GOT3 (cell line): ENCODE measurements at places on chromosomes 4 and X.

GRCh38 chrX:120755066-120755846, 120.4 kb downstream of the CT47B1 start:
- DNase-seq = no peak

DNA sequence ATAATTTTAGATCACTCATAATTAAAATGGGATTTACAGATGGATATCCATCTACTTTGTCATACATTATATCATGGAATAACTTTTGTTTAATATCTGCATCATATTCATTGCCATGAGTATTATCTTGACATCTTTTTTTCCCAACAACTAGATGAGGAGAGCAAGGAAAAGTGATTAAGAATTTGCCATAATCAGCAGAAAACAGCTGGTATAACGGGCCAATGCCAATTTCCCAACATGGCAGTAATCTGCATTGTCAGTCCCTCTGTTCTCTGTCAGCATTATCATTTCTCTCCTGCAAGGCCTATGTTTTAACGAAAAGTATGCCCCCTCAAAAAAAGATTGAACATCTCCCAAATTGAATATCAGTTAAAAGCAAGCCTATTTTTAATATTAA, 314.0 kb downstream of the FRMPD4 start:
- no peak for DNase-seq

- DNase-seq = no peak
Observed at GRCh38 chrX:31217084-31217483, 145.2 kb upstream of the FTHL17 start.

DNA sequence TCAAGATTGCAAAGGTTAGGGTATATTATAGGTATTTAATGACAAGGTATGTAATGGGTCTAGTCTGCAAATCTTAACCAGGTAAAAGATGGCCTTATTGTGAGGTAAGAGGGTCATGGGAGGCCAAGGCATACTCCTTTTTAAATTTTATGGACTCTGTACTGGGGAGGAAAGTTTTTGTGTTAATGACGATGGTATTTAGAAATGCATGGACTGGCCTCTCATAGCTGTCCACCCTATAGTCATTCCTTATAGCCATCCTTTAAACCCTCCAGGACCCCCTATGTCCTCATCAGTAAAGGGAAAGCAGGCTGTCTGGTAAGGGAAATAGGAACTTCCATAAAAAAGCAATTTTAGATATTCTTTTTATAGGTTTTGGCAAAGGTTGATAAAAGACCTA, 1.5 kb downstream of the AIMP1 start:
- no peak for DNase-seq
